ENCODE measurements at places on chromosomes 13 and 19.
A peak's percentile ranks its signal among the peaks of the same experiment; 100 is the strongest.

GRCh38 chr13:109156181-109156935 is 526.9 kb downstream of the MYO16 start:
- DNase-seq = no peak

GRCh38 chr19:5360003-5360780 is 19.6 kb upstream of the PTPRS start:
- DNase-seq = no peak

DNA sequence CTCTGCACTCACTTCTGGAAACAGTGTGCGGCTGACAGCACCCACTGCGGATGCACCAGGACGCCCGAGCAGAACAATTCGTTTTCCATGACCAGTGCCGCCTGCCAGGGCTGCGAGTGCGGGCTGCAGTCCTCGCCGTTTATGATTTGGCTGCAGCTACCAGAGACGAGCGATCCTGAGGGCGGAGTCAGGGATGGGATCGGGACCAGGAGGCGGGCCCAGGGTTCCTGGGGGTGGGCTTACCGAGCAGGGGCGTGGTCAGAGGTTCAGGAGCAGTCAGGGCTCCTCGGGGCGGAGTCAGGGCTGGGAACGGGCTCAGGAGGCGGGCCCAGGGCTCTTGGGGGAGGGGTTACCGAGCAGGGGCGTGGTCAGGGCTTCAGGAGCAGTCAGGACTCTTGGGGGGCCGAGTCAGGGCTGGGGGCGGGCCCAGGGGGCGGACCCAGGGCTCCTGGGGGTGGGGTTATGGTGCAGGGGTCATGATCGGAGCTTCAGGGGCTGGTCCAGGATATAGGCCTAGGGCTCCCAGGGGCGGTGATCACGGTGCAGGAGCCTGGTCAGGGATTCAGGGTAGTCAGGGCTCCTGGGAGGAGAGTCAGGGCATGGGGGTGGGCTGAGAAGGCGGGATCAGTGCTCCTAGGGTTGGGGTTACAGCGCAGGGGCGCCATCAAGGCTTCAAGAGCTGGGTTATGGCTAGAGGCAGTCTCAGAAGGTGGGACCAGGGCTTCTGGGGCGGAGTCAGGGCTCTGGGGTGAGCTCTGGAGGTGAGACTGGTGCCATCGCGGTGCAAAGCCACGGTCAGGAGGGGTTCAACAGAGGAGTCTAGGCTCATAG is 1.7 kb downstream of the KLK4 start:
- no peak for DNase-seq

DNA sequence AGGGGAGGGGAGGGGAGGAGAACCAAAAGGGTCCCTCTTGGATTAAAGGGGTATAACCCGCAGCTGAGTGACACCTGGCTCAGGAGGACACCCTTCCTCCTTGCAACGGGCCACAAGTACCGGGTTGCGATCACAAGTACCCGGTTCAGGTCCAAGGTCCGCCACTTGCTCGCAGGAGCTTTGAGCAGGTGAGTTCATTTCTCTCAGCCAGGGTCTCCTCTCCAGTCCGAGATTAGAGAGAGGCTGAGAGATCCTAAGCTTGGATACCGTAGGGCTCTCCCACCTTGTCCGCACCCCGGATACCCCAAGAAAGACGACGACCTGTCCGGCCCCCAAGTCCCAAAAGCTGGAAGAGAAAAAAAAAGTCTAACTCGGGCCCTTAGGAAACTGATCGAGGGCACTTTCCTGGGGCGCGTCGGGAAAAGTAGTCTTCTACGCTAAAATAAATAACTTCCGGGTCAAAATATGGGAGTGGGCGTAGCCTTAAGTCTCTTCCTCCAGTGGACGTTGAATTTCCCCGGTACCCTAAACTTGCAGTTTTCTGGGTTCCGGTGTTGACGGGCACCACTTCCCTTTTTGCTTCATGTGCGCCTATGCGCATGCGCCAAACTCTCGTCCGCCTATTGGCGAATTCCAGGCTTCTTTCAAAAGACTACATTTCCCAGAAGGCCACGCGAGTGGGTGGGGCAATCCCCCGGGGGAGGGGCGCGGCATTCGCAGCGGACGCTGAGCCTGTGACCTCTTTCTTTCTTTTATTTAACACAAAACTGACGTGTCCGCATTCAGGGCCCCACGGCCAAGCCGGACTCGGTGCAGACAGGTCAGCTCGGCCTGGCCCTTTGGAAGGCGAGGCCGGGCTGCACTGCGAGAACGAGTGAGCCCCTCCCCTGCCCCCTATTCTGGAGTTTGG is 4.4 kb downstream of the C19orf67 start:
- DNase-seq = peak; percentile 88

DNA sequence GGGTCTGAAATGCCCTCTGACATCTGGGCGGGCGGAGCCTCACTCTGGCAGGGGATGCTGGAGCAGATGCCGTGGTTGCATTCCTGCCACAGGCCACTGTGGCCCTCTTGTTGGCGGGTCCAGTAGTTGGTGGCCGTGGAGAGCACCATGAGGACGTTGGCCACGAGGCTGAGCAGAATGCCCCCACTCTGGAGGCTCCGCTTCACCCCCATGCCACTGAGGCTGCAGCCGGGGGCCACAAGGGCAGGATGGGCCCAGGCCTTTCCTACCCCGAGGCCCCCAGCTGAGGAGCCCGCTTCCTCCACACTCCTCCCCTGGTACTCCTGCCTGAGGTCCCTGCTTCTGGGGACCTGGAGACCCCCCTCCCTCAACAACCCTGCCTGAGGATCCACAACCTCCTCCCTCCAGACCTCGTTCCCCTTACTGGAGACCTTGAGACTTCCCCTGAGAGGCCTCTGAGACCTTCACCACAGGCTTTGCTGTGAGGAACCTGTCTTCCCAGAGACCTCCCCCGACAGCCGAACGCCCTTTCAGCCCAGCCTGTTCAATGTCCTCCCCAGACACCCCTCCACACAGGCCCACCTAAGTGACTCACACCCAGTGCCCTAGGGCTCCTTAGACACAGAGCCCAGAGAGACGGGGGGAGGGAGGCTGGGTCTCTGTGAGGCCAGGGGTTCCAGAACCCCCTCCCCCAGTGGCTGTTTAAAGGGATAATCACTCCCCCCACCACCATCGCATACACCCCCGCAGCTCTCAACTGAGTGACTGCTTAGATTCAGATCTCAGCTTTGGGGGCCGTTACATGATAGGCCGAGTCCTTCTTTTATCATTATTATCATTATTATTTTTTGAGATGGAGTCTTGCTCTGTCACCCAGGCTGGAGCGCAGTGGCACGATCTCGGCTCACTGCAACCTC is at the start of gene CLDND2:
CLDND2 (minus strand) TSS at position 638 of the 917 bp plus-strand sequence; CDS start at position 212, 426 bp downstream.
- no peak for DNase-seq

DNA sequence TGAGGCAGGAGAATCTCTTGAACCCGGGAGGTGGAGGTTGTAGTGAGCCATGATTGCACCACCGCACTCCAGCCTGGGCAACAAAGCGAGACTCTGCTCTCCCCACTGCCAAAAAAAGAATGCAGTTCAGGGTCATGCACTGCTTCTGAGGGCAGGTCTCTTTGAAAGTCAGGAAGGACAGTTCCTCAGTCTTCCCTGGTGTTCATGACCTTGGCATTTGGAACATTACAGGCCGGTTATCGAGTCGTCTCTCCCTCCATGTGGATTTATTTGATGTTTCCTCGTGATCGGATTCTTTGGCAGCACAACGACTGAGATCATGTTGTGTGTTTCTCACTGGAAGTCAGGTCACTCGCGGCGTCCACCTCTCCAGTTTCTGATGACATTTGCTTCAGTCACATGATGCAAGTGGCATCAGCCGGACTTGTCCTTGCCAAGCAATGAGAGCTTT is 17.2 kb downstream of the FGF21 start:
- DNase-seq = no peak

DNA sequence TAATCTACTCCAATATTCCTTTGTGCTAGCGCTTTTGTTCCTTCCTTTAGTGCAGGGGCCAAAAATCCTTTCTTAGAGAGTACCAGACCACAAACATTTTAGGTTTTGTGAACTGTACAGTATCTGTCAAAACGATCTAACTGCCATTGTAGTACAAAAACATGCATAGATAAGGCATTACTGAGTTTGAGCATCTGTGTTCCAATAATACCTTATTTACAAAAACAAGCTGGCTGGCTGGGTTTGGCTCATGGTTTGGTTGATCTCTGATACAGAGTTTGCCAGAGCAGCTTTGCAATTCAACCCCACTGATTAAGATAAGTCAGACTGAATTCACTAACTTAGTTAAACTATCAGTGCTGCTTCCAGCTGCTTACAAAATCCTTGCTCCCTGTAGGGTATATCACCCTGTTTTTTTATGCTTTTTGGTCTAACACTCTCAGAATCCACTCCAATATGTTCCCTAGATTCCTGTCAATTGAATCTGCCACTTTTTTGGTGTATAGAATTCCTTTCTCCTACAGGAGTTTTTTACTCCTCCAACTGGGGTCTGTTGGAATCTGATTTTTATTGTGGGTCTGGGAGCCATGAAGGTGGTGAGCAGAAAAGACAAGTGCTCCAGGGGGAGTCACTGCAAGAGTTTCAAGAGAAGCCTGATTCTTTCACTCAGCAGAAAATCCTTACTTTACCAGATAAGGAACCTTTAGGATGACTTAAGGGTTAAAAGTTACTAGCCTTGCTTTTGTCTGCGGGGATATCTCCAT is 1399.4 kb downstream of the EFNB2 start:
- DNase-seq = no peak

- DNase-seq = no peak
Measured at GRCh38 chr13:110409581-110409992, 102.5 kb downstream of the COL4A2 start.

DNA sequence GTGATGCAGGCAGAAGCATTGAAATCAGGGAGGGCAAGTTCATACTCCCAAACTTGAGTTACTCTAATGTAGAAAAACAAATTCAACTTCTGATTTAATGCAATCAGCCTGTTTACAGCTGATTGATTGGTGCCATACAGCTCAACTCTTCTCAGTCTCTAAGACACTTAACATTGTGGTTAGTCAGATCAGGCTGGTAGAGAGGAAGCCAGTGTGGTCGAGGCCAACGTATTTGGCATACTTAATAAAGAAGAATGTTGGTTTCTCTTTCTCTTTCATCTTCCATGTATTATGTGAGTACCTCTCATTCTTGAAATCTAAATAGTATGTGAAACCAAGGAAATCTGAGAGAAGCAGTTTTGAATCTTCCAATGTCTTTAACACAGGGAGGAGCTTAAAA is 255.0 kb upstream of the SLITRK1 start:
- peak; percentile 12 for DNase-seq

GRCh38 chr19:55350620-55351315 is 3.8 kb downstream of the COX6B2 start:
- DNase-seq = no peak

DNA sequence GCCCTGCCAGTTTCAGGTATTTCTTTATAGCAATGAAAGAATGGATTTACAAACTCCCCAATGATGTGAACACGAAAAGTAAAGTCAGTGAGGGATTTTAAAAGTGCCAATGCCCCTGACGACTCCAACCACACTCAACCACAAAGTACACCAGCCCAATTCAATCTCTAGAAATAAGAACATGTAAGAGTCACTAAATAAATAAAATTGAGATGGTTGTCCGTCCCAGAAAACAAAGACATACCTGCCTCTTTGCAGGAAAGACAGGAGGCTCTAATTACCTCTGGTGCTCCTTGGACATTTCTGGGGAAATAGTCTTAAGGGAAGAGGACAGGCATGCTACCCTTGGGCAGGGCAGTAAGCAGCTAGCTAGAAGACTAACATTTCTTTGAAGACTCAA is 55.8 kb downstream of the NALCN start:
- no peak for DNase-seq

GRCh38 chr13:91162180-91162579 is 185.3 kb upstream of the MIR17HG start:
- no peak for DNase-seq

- no peak for DNase-seq
Measured at GRCh38 chr13:24709186-24709913, 29.1 kb downstream of the ATP12A start.

DNA sequence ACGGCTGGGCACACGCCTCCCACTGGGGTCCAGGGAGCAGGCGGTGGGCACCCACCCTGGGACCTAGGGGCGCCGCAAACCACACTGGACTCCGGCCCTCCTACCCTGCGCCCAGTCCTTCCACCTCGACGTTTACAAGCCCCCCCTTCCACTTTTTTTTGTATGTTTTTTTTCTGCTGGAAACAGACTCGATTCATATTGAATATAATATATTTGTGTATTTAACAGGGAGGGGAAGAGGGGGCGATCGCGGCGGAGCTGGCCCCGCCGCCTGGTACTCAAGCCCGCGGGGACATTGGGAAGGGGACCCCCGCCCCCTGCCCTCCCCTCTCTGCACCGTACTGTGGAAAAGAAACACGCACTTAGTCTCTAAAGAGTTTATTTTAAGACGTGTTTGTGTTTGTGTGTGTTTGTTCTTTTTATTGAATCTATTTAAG is 1.6 kb downstream of the JUNB start:
- no peak for DNase-seq

DNA sequence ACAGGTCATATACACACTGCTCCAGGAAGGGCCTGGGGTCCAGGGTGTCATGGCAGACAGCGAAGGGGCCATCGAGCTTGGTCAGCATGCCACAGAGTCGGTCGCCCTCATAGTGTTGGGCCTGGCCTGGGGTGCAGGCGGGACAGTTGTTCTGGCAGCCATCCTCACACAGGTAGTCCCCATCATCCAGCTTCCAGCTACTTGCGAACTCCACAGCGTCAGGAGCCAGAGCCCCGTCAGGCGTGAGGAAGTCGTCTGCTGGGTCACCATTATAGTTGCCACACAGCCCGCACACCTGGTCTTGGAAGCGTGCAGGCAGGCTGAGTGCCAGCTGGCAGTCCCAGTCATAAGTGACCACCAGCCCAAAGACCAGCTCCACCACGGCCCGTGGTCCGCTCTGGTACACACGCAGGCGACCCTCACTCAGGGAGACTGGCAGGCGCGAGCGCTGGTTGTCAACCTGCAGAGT is 16.2 kb downstream of the FCGBP start:
- DNase-seq = no peak

DNA sequence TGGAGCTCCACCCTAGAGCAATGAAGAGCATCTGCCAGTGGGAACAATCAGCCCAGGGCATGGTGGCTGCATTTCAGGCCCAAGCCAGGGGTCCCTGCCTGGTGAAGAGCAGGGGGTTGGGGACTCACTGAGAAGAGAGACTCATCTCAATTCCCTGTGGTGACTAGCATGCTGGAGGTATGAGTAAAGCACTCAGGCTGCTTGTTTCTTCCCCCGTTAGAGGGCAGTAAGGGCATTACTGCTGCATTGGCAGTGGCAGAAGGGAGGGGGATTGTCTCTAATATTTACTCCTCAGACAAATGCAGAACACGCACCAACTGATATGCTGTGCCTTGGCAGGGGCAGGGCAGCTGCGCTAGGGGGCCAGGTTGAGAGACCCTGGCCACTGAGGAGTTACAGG is 329.1 kb downstream of the SLITRK5 start:
- no peak for DNase-seq

DNA sequence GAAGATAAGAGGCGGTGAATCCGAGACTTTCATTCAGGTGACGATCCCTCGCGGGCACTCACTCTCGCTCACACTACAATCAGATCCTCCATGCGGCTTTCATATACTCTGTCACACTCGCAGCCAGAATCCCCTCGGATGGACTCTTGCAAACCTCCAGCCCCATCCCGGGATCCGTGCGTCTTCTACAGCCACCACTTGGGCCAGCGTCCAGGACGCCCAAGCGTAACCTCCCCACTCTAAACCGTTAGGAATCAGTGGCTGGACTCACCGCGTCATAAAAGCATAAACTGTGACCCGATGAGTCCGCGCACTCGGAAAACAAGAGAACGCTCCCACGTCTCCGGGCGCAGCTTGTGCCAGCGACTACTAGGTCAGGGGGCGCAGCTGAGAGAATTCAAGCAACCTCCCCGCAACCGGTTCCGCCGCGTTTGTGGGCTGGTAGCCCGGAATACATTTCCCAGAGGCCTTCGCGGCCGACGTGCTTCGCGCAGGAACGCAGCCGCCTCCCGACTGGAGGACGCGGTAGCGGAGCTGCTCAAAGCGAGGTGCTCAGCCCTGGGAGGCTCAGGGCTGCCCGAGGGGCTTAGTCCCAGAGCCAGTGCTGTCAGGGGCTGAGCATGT is 27.6 kb downstream of the ZNF607 start:
- DNase-seq = no peak

Data from SIG-M5 (cell line).